ENCODE measurements at places on chromosomes 12 and 14. TPM values are rescaled to one million over a fixed set of nuclear protein-coding genes. Genes with fewer than 3 reads are reported as not detected.

CIROP gene
- total RNA-seq, result not detected

GLT1D1 gene
- 9.8 TPM for total RNA-seq

GARIN6 gene
- total RNA-seq, result not detected

SDS gene
- 0.52 TPM for total RNA-seq

RIMBP2 gene
- not detected for total RNA-seq

SLC10A1 gene
- not detected for total RNA-seq

NPFF gene
- not detected for total RNA-seq
